ENCODE measurements at places on chromosomes 6 and 20. TPM values are rescaled to one million over a fixed set of nuclear protein-coding genes. Genes with fewer than 3 reads are reported as not detected.

The CCM2L gene
- 0.35 TPM for total RNA-seq

The C20orf173 gene
- total RNA-seq: not detected

The CLPSL2 gene
- total RNA-seq: 1.0 TPM

The ADRM1 gene
- 181 TPM for total RNA-seq
